ENCODE measurements at places on chromosomes 2 and 18.

DNA sequence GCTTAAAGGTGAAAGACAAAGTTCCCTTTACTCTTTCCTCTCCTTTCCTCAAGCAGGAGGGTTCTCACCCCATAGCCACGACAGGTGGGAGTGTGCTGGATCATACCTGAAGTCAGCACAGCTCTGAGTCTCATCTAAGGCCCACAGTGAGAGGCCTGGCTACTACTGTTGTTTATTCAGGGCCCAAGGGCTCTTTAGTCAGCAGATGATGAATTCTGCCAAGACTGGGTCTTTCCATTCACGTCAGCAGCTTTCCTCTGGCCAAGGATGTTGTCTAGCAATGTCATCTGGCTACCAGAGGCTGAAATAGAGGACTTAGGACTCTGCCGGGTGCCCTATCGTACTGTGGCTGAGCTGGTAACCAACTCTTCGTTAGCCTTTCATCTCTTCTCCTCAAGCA, 308.4 kb upstream of the THUMPD2 start:
- DNase-seq, result no peak

DNA sequence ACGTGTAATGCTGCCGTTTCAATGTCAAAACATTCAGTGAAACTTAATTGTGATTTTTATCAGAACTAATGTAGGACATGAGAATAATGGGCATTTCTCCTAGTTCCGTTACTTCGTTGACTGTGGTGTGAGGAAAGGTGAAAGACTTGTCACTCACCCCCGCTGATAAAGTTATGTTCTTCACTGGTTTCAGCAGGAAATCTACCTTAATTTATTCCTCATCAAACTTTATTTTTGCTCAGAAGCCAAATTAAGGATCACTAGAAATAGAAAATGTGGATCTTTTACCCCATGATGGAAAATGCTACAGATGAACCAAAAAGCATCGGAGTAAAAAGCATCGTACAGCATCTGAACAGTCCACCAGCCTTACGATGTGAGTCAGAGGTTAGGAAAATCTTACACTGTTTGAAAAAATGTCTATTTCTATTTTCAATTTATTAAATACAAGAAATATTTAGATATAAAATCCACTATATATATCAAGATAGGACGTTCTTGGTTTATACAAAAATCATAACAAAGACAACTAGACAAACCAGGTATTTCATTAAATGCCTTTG, 1.0 kb upstream of the ROCK1 start:
- no peak for DNase-seq

DNA sequence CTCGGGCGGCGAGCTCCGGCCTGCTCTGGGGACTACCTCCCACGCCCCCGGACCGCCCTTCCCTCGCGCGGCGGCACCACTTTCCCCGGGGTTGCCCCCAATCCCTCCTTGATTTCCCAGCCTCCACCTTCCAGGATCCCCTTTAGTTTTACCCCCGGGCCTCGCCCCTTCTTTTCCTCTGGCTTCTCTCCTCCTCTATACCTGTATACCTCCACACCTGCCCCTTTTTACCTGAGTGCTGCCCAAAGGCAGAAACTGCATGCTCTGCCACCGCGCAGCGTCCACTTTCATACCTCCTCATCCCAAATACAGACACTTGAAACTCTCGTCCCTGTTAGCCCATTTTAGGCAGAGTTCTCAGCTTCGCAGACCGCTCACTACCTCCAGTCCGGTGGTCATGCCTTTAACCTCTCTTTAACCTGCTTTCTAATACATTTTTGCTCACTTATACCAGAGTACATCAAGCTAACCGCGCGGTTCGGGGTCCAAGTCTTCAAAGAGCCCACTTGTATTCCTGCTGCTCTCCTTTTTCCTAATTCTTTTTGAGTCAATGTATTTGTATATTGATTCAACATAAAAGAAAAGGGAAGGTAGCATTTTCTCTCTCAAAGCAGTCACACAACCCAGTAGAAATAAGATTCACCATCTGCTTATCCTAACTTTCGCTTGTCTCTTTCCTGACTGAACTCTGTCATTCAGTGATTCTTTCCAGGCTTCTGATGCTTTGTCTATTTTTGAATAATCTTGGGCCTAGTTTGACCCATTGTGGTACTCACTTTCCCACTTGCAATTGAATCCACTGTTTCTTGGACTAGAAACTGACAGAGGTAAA, 901 bp downstream of the SPOPL start:
- DNase-seq, result no peak

- no peak for DNase-seq
Observed at GRCh38 chr18:13390196-13390595, 171.6 kb downstream of the LDLRAD4 start.

GRCh38 chr2:204732019-204732418, 186.7 kb downstream of the PARD3B start:
- no peak for DNase-seq

DNA sequence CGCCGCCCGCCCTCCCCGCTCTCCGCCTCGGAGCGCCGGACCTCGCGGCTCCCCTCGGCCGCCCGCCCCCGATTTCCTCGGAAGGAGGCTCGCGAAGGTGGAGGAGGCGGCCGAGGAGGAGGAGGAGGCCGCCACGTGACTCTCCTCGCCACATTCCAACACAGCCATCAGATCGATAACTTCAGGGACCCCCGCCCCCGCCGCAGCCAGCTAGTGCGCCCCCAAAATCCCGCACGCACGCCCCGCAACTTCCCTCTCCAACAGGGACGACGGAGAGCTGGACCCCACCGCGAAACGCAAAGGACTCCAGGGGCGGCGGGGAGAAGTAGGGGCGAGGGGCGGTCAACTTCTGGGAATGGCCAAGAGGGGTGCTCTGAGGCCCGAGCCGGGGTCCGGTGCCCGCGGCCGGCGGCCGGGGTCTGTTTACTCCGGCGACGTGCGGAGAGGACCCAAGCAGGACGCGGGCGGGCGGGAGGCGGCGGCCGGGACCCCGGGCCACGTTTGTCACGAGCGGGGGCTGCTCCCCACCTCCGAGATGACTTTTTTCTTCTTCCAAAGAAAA, 2.0 kb downstream of the ZNF521 start:
- no peak for DNase-seq

DNA sequence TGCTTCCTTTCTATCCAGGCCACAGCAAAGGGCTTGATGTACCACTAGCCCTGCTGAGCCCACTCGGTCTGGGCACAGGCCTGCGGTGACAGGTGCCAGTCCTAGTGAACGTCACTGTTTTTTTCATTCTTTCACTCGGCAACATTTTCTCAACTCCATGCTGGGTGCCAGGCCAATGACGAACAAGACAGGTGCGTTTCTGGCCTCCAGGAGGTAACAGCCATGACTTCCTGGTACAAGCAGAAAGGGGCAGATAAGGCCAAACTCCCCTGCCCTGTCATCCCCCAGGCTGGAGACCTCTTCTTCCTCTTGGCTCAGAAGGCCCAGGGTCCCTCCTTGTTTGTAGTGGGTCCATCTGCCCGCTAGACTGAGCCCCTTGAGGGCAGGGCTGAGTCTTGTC, 55.7 kb upstream of the OTOF start:
- DNase-seq, result no peak

GRCh38 chr2:70094171-70094977, 7.1 kb downstream of the PCBP1 start:
- DNase-seq, result no peak

DNA sequence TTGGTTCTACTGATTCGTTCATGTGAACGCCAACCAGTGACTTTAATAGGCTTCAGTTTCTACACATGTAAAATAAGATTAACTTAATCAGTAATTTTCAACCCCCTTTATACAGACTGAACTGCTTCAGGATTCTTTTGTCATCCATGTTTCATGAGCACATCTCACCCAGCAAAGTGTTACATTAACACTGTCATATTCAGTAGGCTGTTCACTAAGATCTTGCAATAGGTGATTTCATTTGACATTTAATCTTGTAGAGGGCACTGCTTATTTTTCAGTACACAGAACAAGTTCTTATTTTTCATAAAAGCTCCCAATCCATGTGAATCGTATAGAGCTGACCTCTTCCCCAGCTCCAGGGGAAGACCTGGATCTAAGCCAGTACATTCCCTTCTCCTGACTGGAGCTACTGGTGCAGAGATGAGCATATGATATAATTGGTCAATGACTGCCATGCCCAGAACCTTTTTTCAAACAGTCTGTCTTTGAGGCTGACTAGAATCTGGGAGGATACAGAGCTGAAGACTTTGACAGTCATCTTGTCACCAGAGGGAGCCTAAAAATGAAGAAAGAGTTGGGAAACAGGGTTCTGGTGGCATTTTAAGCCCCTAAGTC, 72.2 kb upstream of the CHRNA1 start:
- no peak for DNase-seq

- no peak for DNase-seq
Observed at GRCh38 chr2:54651291-54651690, 72.2 kb upstream of the EML6 start.

DNA sequence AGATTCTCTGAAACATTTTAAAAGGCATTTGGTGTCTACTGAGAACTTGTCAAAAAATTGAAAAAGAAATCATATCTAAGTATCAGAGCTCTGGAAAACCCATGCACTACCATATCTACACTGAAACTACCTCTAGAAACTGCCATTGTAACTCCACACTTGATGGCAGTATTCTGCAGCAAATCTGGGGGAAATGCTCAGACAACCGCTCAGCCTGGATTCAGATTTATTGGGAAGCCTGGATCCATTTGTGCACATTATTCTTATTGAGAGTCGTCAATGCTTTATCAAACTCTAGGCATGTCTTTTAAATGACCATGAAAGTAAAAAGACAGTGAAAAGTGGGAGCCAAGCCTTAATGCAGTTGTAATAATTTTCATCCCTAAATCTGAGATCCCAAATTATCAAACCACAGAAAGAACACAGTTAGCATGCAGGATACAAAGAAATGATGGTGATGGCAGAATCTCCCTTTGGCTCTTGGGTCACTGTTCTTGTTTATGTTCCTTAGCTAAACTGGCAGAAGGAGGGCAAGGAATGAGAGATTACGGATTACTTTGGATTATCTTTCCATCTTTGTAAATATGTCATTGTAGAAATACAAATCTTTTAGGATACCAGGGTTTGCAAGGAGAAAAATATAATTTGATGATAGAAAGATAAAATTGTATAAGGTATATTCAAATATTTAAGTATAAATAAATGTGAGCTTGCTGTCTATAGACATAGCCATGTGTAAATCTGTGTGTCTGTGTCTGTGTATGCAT, 512.1 kb upstream of the SYT4 start:
- no peak for DNase-seq

DNA sequence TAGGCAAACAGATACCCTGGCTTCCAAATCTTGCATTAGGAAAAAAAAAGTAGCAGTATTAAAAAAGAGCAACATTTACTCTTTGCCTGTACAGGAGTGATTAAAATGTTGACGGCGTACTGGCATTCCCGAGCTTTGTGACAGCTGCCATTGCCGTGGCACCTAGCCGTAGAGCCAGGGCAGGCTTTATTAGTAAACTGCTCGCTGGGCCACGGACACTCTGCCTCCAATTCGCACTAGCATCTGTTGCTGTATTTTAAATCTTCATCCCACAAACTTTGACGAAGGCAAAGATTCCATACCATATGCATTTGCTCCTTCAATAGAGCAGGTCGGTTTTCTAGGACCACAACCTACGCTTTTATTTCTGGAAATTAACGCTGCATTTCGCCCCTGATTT, 44.5 kb upstream of the EPHA4 start:
- no peak for DNase-seq

- DNase-seq, result no peak
Observed at GRCh38 chr2:45716915-45717314, 65.4 kb downstream of the PRKCE start.

- no peak for DNase-seq
Observed at GRCh38 chr2:236090027-236090382, 78.2 kb downstream of the GBX2 start.

DNA sequence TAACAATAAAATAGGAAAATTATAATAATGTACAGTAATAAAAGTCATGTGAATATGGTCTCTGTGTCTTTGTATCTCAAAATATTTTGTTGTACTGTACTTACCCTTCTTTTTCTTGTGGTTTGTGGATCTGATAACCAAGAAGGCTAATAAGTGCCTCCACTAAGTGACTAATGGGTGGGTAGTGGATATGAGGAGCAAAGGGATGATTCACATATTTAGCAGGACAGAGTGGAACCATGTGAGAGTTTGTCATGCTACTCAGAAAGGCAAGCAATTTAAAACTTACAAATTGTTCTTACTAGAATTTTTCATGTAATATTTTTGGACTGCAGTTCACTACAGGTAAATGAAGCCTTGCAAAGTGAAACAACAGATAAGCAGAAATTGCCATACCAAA, 1241.2 kb upstream of the CDH2 start:
- DNase-seq, result no peak

GRCh38 chr2:240986787-240987411, 11.5 kb upstream of the SNED1 start:
- DNase-seq, result peak; percentile 2

- DNase-seq, result no peak
Observed at GRCh38 chr2:70658476-70658875, 104.8 kb upstream of the TGFA start.

GRCh38 chr2:202267495-202267894, 1.9 kb downstream of the NOP58 start:
- no peak for DNase-seq

- no peak for DNase-seq
Observed at GRCh38 chr2:153604133-153604532, 125.6 kb upstream of the RPRM start.

DNA sequence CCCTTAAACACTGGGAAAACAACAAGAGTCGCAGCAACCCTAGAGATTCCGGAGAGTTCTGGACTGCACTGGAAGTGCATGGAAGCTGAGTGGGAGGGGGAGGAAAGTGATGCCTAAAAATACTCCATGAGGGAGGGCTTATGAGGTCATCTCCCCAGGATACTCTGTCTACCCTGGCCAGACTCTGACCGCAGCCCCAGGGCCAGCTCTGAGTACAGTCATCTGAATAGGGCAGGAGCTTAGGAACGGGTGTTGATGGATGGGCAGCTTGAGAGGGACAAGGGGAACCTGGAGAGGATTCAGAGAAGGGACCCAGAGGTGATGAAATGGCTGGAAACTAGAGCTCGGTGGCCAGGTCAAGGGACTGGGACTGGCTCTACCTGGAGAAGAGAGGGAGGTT, 79.3 kb upstream of the IGFBP5 start:
- no peak for DNase-seq

GRCh38 chr2:188526701-188527100, 235.0 kb downstream of the GULP1 start:
- no peak for DNase-seq

DNA sequence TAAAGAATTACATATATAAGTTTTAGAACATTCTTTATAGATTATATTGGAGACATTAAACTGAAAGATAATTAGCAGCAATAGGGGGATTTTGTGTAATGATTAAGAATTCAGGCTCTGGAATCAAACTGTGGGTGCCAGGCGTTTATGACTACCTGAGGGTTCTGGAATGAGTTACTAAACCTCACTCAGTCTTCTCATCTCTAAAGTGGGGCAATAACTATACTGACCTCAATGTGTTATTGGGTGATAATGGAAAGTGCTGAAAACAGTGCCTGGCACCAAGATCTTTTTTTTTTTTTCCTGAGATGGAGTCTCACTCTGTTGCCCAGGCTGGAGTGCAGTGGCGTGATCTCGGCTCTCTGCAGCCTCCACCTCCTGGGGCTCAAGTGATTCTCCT, 7.2 kb downstream of the SERPINB8 start:
- DNase-seq, result no peak

- no peak for DNase-seq
Observed at GRCh38 chr2:235212501-235213158, 260.8 kb downstream of the SH3BP4 start.

All from T-helper 2 cell (primary cell).